MM.1S (cell line): ENCODE measurements at places on chromosomes 7 and 10.

DNA sequence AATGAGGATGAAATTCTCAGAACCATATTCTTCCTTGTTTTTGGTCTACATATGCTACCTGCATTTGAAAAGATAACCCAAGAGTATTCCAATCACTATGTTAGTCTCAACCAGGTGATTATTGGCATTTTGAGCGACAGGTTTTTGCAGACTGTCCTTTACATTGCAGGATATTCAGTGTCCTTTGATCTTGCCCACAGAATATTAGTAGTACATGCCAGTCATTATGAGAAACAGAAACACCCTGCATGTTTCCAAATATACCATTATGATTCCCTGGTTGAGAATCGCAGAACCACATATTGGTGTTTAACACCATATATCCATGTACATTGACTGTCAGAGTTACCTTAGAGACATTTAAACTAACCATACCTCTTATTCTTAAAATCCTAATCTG lies 30.6 kb downstream of the TMEM243 start:
- H3K4me1 ChIP-seq, result no peaks in the 10 kb centered on the region
- no peak for DNase-seq
- no peaks in the 10 kb centered on the region; the same call in 1 of the 2 replicates for H3K36me3 ChIP-seq
- no peak overlapping the region for H3K27ac ChIP-seq

DNA sequence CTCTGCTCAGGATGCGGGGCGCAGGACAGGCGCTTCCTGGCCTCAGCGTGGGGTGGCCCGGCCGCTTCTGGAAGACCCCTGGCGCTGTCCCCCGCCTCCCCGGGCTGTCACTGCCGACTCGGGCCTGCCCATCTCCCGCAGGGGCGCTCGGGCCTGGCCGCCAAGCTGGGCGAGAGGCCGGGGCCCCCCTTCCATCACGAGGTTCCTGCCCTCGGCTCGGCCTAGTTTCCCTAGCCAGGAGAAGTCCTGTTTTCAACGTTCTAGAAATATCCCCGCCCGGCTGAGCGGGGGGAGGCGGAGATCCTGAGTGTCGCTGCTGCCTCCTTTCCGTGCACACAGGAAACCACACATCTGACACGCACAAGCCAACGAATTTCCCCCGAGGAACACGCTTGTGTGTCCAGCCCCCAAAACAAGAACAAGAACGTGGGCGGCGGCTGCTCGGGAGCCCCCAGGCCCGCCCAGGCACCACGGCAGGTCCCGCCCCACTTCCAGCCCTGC lies 33.7 kb downstream of the AP5Z1 start:
- no peak for DNase-seq
- no peak overlapping the region for H3K27ac ChIP-seq
- no peak overlapping the region for H3K4me3 ChIP-seq
- no peaks in the 10 kb centered on the region for H3K36me3 ChIP-seq
- no peaks in the 10 kb centered on the region for H3K4me1 ChIP-seq

DNA sequence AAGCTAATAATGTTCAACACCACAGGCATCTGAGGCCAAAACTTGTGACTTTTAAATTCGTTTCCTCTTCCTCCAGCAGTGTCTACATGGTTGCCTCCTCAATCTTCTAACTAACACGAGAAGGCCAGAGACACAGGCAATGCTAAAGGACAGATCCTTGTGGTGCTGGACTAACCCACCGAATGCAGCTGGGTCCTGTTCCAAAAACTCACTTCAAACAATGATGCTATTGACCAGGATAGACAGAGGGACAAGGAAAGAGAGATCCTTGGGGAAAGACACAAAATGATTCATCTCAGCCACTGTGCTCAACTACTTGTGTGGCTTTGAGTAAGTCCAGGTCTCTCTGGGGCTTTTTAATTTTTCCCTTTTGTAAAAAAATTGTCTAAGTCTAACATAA lies 107.6 kb downstream of the KCNMA1 start:
- H3K4me1 ChIP-seq, result peaks cover 8% of the 10 kb centered on the region; the same call in 1 of the 2 replicates
- no peak overlapping the region for H3K27ac ChIP-seq
- DNase-seq, result no peak
- H3K36me3 ChIP-seq, result no peaks in the 10 kb centered on the region
- H3K27me3 ChIP-seq, result no peaks in the 10 kb centered on the region

DNA sequence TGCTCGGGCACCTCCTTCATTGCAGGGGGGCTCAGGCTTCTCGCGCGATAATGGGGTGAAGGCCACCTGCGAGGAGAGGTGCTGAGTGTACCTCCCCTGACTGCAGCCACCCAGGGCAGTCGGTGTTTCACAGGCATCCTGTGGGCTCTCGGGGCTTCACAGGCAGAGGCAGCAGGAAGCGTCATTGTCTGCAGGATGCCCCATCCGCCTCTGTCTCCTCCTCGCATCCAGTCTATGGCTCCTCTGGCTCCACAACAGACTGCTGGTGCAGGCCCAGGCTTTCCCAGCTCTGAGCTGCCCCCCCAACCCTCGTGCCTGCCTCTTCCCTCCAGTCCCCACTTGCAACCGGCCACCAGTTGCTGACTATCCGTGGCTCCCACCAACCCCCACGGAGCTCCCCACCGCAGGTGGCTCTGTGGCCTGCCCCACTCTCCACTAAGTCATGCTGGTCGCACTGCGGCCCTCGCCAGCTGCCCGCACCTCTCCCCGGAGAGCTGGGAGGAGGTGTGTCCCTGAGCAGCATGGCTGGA lies 36.5 kb downstream of the CAMK2B start:
- peaks cover 35% of the 10 kb centered on the region for H3K27me3 ChIP-seq
- no peak for DNase-seq
- no peak overlapping the region for H3K27ac ChIP-seq

GRCh38 chr7:780516-780915 lies 51.8 kb upstream of the SUN1 start:
- no peak overlapping the region for H3K4me3 ChIP-seq
- H3K36me3 ChIP-seq, result peaks cover 4% of the 10 kb centered on the region; the same call in 1 of the 2 replicates

DNA sequence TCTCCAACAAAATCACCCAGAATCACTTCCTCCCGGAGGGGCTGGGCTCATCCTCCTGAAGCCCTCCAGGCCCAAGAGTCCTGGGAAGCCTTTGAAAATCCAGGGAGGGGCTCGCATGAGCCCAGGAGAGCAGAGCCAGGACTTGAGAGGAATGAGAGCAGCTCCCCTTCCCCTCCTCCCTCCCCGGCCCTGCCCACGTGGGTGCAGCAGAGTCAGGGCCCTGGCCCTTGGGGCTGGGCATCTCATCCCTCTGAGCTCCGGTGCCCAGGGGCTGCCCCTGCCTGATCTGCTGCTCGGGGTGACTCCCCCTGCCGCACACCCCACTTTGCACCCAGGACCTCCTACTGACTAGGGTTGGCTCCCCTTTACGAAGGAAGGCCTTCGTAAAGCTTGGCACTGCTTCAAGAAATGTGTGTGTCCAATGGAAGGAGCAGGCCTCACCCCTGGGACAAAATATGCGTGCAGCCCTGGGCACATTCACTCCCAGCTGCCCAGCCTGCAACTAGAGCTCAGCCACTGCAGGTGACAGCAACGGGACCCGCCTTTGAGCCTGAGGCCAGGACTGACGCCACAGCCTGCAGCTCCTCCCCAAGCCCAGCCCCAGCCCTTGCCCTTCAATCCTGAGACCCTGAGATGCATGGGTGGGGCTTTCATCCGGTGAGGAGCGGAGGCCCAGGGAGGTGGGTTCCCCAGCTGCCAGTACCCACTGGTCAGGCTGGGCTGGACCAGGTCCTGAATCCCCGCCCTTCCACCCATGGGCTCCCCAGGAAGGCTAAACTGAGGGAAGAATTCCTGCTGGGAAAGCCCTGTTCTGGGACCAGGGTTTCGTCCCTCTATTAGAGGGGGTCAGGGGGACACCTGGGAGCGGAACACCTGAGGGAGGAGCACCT lies 21.8 kb downstream of the PWWP2B start:
- no peak for DNase-seq
- no peak overlapping the region for H3K27ac ChIP-seq
- H3K4me3 ChIP-seq, result no peak overlapping the region

DNA sequence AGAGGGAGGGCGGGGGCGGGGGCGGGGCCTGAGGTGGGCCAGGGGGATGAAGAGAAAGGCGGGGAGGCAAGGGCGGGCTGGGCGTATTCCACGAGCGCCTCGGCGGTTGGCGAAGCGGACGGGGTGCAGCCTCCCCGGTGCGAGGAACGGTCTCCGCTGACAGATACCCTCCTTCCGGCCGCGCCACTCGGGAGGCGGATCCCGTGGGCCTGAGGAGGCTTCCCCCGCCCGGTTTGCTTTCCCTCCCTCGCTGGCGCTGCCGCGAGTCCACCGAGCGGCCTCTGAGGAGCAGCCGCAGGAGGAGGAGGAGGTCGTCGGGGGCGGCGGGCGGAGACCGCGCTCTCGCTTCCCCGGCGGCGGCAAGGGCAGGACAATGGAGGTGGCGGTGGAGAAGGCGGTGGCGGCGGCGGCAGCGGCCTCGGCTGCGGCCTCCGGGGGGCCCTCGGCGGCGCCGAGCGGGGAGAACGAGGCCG lies at the start of gene TRIM24:
TRIM24 (plus strand) TSS at position 84 of the 473 bp plus-strand sequence; CDS start at position 374, 290 bp downstream.
- H3K27me3 ChIP-seq, result no peaks in the 10 kb centered on the region
- peak within 1 kb of the TSS; percentile 97 for H3K4me3 ChIP-seq
- H3K27ac ChIP-seq, result peak within 1 kb of the TSS; percentile 88

DNA sequence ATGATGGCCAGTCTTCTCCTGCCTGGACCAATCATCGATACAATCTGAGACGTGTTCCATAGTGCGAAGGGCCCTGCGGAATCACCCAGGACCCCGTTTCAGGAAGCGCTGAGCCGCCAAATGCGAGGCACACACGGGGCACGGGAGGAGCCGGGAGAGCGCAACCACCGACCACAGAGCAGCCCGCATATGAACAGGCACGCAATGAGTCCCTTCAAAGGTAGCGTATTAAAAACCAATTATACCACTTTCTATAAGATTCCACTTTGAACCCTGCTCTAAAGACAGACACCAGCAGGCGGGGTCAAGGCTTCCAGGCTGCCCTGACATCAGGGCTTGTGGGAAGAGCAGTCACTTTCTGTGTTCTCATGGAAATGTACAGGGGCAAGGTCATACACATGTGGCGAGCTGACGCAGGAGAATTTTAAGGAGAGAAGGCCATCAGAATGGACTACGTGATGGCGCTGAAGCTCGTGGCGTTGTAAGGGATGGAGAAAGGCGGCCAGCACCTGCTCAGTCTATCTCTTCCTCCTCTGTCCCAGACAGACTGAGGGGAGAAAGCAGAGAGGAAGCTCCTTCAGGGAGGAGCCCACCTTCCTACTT lies 46.2 kb downstream of the AMZ1 start:
- H3K4me1 ChIP-seq, result no peaks in the 10 kb centered on the region
- no peak overlapping the region for H3K4me3 ChIP-seq
- no peaks in the 10 kb centered on the region for H3K27me3 ChIP-seq
- no peaks in the 10 kb centered on the region for H3K36me3 ChIP-seq
- DNase-seq, result no peak
- no peak overlapping the region for H3K27ac ChIP-seq

DNA sequence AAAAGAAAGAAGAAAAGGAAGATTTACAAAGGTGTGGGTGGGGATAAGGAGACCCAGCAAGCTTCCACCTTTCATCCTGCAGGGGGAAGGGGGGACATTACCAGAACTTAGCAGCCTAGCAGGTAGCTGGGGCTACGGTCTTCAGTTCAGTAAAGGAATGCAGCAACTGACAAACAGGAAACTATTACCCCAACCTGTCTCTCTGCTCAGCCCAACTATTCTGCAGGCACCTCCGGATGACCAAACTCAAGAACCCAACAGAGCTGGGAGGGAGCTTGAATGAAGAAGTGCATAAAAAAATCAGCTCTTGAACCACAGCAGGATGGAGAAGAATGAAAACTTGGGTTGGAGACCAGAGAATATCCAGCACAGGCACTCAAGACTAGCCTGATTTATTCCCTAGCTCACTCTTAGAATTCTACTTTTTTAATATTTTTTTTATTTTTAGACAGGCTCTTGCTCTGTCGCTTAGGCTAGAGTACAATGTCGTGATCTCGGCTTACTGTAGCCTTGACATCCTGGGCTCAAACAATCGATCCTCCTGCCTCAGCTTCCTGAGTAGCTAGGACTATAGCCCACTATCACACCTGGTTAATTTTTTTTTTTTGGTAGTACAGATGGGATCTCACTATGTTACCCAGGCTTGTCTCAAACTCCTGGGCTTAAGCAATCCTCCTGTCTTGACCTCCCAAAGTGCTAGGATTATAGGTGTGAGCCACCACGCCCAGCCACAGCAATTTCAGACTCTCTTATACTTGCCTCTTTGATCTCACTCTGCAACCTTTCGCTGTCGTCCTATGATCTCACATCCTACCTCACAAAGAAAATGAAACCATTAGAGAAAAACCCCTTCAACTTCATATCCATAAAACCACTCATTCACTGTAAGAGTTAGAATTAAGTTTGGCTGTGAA lies 18.5 kb upstream of the C10orf67 start:
- H3K27me3 ChIP-seq, result no peaks in the 10 kb centered on the region
- no peak overlapping the region for H3K4me3 ChIP-seq
- peaks cover 4% of the 10 kb centered on the region; the same call in 1 of the 2 replicates for H3K4me1 ChIP-seq
- no peak for DNase-seq

DNA sequence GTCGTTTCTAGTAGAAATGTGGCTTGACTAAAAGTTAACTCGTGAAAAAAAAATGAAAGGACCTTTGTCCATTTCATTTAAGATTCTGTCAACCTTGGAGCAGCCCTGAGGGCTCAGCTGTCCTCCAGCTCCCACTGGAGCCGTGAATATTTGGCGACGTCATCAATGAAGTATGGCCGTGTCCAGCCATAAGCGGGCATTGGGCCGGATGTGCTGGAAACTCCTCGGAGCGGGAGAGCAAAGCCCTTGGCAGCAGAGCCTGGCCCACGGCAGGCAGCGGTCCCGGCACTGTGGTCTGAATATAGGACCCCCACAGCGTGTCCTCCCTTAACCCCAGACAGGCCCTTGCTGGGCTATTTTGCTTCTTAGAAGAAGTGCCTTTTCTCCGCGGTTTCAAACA lies 50.0 kb downstream of the JAKMIP3 start:
- H3K4me3 ChIP-seq, result no peak overlapping the region
- peaks cover 79% of the 10 kb centered on the region for H3K27me3 ChIP-seq
- no peak overlapping the region for H3K27ac ChIP-seq
- no peaks in the 10 kb centered on the region for H3K36me3 ChIP-seq
- H3K4me1 ChIP-seq, result no peaks in the 10 kb centered on the region

DNA sequence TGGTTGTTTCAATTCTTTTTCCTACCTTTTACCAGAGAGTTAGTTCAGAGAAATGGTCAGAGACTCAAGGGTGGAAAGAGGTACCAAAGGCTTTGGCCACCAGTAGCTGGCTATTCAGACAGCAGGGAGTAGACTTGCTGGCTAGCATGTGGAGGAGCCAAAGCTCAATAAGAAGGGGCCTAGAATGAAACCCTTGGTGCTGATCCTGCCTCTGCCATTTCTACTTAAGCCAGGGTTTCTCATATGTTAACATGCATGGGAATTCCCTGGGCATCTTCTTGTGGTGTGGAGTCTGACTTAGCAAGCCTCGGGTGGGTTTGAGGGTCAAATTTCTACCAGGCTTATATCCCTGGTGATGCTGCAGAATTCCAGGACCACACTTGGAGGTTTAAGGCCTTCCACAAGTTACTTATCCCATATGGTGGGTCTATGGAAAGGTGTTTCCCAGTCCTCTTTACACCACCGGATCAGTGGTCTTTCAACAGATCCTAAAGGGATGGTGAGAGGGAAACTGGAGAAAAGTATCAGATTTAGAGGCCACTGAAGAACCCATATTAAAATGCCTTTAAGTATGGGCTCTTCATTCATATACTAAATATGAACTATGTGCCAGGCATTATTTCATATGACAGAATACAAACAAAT lies 3.2 kb downstream of the IL6 start:
- H3K27ac ChIP-seq, result no peak overlapping the region
- H3K4me1 ChIP-seq, result peaks cover 22% of the 10 kb centered on the region; the same call in 1 of the 2 replicates
- DNase-seq, result no peak
